ENCODE measurements at places on chromosomes 12 and 14.

GRCh38 chr12:124278389-124279101 is 16.3 kb upstream of the RFLNA start:
- no peak for DNase-seq

- peak; percentile 87 for DNase-seq
Observed at GRCh38 chr14:24274101-24274543, 2.7 kb upstream of the RABGGTA start.

- DNase-seq = no peak
Observed at GRCh38 chr14:77709412-77709811, 1.5 kb downstream of the SLIRP start.

DNA sequence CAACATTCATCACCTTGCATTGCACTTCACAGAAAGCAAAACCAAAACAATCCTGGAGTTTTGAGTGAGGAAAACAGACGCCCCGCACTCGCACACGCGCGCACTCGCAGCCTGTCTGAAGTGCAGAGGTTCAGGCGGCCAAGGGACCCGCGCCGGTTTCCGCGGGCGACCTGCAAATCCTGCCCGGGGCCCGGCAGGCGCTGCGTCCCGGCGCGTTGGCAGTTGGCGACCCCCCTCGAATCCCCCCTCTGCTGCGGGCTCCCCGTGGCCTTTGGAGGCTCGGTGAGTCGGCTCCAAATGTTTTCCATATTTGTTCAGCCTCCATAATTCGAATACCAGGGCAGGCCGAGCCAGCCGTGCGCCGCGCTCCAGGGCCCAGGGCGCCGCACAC is at the start of gene SSPN:
SSPN (plus strand) TSS at position 324 of the 391 bp plus-strand sequence. CDS start 100 bp downstream, outside the sequence.
- no peak for DNase-seq

GRCh38 chr14:104637546-104638003 is 33.0 kb upstream of the TMEM179 start:
- no peak for DNase-seq

DNA sequence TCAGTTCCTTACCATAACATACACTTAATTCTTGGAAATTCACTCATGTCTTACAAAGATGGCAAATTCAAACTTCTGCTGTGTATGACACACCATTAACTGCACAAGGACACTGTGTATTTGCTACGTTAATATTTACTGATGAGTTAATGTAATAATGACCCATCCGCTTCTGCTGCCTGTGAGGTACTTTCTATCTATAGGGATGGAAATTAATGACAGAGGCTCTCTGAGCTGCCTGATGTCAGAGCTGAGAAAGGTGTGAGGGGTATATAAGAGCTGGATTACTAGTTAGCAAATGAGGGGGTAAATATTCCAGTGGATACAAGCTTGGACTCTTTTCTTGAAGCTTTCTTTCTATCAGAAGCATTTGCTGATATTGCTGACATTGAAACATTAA is at the start of gene IAPP:
IAPP (plus strand) TSS at position 301 of the 400 bp plus-strand sequence. CDS start 450 bp downstream, outside the sequence.
- no peak for DNase-seq

GRCh38 chr12:53476769-53477209 is 22.5 kb downstream of the MAP3K12 start:
- DNase-seq = no peak

GRCh38 chr14:90535556-90536090 is 138.8 kb downstream of the CALM1 start:
- no peak for DNase-seq

- no peak for DNase-seq
Observed at GRCh38 chr14:38127784-38128183, 79.9 kb upstream of the SSTR1 start.

- no peak for DNase-seq
Observed at GRCh38 chr12:68374307-68374982, 42.3 kb upstream of the MDM1 start.

GRCh38 chr14:61420326-61420725 is 98.9 kb downstream of the PRKCH start:
- DNase-seq = no peak

DNA sequence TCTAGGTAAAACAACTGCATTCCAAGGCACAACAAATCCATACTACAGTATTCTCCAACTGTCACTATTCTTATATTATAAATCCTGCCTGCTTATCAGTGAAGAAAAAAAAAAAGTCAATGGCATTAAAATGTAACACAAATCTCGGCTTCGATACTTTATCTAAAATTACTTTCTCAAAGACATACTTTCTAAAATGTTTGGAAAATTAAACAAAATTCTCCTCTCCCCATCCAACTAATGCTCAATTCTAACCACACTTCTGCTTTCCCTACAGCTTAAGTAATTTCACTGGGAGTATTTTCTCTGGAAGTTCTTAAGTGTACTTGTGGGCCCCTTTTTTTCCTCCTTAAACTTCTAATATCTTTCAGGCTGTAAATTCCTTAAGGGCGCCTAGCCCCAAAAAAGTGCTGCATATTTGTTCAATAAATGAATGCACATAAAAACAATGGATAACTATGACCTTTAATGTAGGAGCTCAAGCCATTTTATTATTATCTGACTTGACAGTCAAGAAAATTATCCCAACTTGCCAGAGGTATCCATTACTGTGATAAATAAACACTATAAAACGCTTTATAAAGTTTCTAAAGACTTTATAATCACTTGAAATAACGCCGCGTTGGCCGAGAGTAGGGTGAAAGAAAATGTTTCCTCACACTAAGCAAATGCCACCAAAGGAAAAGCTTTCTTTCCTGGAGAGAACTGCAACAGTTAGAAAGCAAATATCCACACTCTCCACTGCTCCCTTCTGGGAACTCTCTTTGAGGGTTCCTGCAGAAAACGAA is 977 bp downstream of the HEATR5A start:
- DNase-seq = no peak

DNA sequence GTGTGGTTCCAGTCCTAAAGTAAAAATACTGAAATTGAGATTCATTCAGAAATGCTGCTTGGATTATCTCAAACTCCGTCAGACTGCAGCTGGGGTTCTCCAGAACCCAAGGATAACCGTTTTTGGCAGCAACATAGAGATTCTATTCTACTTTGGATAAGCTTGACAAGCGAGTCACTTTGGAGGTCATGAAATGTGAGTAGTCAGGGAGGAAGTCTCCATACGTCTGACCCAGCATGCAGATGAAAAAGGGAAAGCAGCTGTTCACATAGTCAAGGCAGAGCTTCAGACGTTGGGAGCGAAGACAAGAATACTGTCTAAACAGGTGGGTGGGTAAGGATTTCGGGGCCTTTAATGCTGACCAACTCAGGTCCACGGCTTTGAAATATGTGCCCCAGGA is 14.9 kb upstream of the HSP90B1 start:
- no peak for DNase-seq
